ENCODE measurements at places on chromosomes 11 and 22. TPM values are rescaled to one million over a fixed set of nuclear protein-coding genes. Genes with fewer than 3 reads are reported as not detected.

DNA sequence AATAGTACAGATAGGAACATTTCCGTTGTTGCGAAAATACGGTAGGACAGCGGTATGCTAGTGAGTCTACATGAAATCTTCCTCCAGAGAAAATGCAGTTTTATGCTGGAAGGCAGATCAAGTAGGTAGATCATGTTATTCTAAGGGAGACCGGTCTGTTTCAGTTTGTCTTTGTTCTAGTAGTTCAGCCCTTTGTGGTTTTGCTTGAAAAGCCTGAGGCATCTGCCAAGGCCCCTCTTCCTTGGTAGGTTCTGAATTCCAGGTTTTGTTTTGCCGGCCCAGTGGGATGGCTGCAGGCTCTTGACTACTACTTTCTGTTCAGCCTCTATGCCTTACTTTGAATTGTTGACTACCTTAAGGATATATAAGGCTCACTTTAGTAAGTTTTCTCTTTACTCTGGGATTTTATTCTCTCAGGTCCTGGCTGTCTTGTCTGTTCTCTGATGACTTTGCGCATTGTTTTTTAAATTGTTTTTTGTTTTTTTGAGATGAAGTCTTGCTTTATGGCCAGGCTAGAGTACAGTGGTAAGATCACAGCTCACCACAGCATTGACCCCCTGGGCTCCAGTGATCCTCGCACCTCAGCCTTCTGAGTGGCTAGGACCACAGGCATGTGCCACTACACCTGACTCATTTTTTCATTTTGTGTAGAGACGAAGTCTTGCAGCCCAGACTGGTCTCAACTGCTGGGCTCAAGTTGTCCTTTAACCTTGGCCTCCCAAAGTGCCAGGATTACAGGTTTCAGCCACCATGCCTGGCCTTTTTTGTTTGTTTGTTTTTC lies 53.7 kb downstream of the HIPK3 start:
- no peak for DNase-seq

GRCh38 chr11:69080257-69080995 lies 31.7 kb downstream of the TPCN2 start:
- no peak for DNase-seq

The TCN1 gene
- not detected for total RNA-seq

DNA sequence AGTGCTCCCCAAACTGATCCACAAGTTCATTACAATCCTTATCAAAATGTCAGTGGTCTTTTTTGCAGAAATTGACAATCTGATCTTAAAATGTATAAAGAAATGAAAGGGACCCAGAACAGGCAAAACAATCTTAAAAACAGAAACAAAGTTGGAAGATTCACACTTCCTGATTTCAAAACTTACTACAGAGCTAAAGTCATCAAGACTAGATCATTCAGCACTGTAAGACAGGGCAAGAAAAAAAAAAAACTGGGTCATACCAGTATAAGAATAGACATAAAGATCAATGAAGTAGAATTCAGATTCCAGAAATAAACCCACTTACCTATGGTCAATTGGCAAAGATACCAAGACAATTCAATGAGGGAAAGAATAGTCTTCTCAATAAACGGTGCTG lies 4.5 kb upstream of the STK33 start:
- no peak for DNase-seq

The TMEM121B gene
- total RNA-seq = not detected

GRCh38 chr11:32172848-32173834 lies 82.3 kb downstream of the RCN1 start:
- peak; percentile 58 for DNase-seq

The FBLN1 gene
- total RNA-seq = 162 TPM

- DNase-seq = no peak
Measured at GRCh38 chr11:29978549-29978948, 38.3 kb downstream of the KCNA4 start.

GRCh38 chr11:34650528-34650927 lies 29.6 kb downstream of the EHF start:
- peak; percentile 73 for DNase-seq

- DNase-seq = no peak
Measured at GRCh38 chr11:57972013-57972367, 51.7 kb upstream of the OR9Q1 start.

The LDHAL6A gene
- total RNA-seq = not detected

DNA sequence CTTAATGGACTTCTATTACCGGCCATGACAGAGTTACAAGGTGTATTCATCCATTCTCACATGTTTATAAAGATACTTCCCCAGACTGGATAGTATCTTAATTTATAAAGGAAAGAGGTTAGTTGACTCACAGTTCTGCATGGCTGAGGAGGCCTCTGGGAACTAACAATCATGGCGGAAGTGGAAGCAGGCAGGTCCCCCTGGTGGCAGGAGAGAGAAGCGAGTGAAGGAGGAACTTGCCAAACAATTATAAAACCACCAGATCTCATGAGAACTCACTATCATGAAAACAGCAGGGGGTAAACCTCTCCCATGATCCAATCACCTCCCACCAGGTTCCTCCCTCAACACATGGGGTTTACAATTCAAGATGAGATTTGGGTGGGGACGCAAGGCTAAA lies 170.0 kb upstream of the PDGFD start:
- no peak for DNase-seq

DNA sequence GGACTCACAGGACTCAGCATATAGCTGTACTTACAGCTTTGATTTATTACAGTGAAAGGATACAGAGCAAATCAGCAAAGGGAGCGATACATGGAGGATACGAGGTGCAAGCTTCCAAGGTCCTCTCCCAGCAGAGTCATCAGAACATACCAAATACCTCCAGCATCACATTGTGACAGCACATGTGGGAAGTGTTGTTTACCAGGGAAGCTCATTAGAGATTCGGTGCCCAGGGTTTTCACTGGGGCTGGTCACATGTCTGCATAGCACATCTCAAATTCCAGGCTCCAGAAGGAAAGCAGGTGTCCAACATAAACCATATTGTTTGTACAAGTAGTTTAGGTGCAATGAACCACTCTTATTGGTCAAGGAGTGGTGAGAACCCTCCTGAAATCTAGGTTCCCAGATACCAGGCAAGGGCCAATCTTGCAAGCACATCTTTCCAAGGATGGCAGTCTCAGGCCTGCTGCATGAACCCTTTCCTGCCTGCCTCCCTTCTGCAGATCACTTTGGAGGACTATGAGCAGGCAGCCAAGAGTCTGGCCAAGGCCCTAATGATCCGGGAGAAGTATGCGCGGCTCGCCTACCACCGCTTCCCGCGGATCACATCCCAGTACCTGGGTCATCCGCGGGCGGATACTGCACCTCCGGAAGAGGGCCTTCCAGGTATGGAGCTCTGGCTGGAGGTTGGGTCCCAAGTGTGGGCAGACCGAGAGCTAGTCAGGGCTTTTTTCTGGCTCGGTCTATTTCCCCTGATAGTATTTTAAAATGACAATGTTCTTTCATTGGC lies 26.7 kb downstream of the AMPD3 start:
- peak; percentile 32 for DNase-seq

The DRICH1 gene
- not detected for total RNA-seq

DNA sequence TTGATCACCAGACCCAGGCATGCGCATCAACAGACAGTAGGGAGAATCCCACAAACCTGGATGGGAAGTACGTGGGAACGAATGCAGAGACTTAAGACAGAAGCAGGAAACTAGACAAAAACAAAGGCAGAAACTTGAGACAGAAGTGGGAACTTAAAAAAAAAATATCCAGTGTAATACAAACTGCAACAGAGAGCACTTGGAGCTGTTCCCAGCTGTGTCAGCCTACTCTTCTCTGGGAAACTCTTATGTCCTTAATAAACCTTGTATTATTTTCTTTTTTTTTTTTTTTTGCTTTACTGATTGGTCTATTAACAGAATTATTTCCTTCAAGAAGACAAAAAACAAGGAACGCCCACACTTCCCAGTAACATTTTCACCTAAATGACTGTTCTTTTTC lies 1818.1 kb upstream of the RAG2 start:
- DNase-seq = no peak

DNA sequence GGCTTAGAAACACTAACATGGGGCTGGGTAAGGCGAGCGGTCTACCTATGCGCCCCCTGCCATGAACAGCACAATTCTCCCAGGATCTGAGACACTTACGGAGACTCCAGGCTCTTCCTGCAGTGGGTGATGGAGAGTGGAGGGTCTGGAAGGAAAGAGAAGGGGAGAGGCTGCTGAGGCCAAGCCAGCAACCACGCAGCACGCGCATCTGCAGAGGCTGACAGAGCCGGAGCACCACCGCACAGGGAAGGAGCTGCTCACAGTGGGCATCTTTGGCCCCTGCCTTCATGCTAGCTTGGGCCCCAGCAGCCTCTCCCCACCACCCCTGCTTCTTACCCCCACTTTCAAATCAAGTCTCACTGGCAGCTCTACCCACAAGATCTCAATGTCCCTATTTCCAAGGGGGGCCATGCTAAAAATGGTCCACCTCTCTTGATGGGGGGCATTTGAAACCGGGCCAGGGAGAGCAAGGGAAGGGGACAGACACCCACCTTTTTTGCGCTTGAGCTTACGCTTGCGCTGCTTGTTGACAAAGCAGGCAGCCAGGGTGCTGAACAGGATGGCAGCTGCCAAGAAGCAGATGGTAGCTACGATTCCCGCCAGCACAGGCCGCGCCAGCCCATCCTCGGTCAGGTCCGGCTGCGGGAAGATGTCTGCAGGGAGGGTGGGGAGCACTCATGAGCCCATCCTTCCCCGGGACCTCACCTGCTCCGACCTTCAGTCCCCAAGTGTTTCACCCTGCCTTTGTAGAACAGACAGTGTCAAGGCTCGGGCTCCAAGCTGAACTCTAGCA lies 34.5 kb downstream of the IGSF9B start:
- DNase-seq = no peak

DNA sequence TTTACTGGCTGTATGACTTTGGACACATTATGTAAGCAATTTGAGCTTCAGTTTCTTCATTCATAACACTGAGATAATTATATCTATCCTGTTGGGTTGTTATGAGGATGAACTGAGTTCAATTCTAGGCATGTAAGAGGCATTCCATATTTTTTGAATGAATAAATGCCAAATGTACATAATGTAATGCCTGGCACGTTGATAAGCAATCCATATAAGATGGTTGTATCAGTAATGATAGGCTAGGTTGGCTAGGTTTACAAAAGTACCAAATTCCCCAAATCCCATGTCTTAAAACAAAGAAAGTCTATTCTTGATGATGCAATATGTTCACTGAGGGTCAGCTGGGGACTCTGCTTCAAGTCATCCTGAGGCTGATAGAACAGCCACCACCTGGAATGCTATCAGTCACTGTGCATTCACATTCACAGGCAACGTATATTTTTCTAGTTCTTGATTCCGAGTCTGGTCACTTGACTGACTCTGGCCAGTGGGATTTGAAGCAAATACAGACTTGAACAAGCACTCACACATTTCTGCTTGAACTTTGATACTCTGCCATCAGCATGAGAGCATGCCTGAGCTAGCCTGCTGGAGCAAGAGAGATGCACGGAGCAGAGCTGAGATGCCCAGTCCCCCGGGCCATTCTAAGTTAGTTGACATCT lies 104.0 kb upstream of the TIMP3 start:
- DNase-seq = no peak

DNA sequence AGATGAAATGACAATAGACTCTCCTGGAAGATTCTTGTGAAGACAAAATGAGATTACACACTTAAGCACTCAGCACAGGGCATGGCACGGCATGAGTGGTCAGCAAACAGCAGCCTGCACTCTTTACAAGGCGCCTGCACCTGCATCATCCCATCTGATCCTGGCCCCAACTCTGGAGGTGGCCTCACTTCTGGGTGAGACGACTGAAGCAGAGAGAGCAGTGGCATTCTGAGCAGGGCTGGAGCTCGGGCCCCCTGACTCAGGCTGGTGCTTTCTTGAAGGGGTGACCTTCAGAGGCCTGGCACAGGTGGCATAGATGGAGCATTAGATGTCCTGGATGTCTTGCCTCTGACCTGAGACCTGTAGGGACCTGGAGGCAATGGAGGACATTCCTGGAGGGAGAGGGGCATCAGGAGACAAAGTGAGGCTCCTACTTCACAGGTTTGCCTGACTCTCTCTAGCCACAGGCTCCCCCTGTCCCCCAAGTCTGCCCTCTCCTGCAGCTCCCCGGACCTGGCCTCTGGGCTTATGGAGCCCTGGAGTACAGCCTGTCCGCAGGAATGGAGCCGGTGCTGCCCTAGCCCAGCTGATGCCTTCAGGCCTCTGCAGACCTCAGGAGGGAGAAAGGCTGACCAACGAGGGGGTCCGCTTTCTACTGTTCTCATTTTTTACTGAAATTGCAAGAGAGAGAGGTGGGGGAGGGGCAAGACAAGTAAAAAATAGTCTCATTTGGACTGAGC lies 65.5 kb upstream of the THY1 start:
- peak; percentile 34 for DNase-seq

DNA sequence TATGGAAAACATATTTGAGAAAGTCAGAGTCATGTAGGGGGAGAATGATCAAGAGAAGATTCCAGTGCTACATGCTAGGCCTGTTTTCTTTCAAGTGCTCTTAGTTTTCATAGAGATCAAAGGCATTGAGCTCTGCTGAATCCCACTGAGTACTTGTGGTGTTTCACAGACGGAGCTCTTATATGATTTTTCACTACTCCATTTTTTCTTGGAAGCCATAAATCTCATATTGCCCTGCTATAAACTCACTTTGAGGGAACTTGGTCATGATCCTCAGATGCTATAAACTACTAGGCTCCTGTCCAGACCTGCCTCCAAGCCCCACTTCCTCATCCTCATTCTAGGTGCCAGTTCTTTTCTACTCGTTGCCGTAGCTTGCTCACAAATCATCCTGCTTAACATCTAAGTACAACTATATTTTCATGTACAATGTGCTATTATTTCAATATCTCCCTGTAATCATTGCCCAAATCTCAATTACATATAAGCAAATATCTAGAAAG lies 180.8 kb upstream of the CCDC179 start:
- no peak for DNase-seq

The OR8U1 gene
- total RNA-seq = not detected

The FAR1 gene
- total RNA-seq = 56.4 TPM

DNA sequence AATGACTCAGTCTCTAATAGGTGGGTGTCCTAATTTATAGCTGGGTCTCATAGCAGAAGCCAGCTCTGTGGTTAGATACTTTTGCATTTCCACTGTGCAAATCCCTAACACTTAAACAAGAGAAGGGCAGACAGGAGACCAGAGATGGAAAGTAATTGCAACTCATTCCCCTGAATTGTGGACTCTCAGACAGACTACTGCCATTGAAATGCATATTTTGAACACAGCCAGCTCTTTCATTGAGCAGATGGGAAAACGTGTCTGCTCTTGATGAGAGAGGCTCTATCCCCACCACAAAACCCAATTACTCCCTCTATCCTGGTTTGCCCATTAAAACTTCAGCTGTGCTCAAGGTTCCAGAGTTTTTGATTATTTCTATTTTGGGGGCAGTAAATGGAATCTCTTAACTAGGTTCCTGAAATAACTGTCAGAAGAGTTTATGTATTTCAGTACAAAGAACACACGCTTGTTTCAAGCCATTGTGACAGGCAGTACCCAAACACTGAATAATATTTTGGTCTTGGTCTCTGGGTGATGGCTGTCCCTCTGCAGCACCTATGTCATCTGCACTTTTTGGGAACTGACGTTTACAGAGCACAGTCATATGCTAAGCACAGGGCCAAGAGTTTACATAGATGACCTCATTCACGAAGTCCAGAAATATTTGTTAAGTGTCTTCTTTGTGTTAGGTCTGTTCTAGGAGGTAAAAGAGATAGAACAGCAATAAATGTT lies 41.7 kb downstream of the FAM227A start:
- DNase-seq = no peak

The P4HA3 gene
- not detected for total RNA-seq

All from Peyer's patch (tissue), 4 donors.